ENCODE measurements at places on chromosomes 13 and 19. TPM values are rescaled to one million over a fixed set of nuclear protein-coding genes. Genes with fewer than 3 reads are reported as not detected.
A peak's percentile ranks its signal among the peaks of the same experiment; 100 is the strongest.

CHST8 gene
- 0.92 TPM for total RNA-seq

ZNF540 gene
- 0.40 TPM for total RNA-seq

EPS8L1 gene
- total RNA-seq: 17.5 TPM

SLC7A1 gene
- 16.2 TPM for total RNA-seq

KIR2DL3 gene
- total RNA-seq: not detected

GRCh38 chr13:84029396-84029795, 147.1 kb upstream of the SLITRK1 start:
- DNase-seq: no peak

GRCh38 chr13:113664751-113665596, 2.0 kb upstream of the GRK1 start:
- DNase-seq: no peak

DNA sequence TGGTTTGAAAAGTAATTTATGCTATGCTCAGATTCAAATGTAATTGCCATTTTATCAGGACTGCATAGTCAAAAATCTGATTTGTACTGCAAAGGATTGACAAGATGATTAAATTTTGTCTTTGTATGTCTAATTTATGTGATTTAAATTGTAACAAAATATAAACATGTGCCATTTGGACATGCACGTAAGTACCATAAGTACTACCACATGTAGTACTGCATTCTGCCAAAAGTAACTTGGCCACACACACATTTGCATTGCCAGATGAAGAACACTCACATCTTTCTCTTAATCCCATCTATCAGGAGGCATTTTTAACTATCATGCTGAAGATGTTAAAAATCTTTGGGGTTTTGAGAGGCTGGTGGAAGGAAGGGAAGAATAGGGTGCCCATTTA, 133.3 kb downstream of the KLF12 start:
- no peak for DNase-seq

DNA sequence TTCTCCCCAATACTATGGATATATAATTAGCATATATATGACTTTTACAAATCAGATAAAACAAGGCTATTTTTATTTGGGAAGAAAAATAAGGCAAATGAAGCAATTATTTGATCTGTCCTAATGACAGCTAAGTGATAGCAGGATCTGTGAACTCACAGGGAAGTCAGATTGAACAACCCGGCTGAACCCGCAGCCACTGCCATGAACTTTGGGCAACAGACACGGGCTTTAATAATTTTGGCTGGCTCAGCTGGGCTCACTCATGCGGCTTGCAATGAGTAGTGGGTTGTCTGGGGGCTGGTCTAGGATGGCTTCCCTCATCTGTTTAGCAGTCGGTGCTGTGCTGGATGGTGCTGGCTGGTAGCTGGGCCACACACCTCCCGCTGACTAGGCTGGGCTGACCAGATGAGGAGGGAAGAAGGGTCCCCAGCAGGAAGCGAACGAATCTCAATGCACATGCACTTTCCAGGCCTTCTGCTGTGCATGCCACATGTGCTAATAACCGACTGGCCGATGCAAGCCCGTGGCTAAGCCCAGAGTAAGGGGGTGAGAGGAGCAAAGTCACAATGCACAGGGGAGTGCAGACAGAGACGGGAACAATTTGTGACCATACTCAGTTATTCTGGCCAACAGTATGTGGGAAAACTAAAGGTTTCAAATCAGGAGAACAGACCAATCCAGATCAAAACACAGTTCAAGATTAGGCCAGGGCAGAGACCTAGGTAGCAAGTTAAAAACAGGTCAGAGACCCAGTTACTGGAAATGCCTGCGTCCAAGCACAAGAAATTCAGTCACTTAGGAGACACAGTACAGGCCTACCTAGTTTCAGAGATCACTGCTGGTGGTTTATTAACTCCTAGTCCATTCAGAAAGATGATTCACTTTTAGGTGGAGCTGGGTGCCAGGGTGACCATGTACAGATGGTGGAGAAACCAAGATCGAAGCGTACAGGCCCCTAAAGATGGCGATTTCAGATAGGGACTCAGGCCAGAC, 22.3 kb downstream of the CRYL1 start:
- no peak for DNase-seq

- no peak for DNase-seq
These were observed 24.2 kb downstream of the ZNF607 start for GRCh38 chr19:37695144-37695899.

GRCh38 chr13:49112782-49113525, 107.2 kb upstream of the MLNR start:
- DNase-seq: peak; percentile 58

DNA sequence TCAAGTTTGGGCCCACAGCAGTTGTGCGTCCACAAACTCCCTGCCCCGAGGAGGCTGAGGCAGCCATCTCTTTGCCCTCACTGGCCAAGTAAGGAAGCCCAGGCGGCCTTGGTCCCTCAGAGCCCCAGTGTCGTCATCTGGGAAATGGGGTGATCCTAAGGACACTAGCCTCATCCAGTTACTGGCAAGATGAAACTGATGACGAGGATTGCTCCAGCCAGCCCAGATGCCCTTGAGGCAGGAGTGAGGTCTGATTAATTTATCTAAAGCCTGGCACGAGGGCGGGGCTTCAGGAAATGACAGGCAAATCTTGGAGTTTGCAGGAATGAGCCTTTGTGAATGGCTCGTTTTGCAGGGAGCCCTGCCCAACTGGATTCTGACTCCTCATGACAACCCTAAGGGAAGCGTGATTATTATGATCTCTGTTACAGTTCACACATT, 5.6 kb downstream of the LIPE start:
- DNase-seq: no peak

DNA sequence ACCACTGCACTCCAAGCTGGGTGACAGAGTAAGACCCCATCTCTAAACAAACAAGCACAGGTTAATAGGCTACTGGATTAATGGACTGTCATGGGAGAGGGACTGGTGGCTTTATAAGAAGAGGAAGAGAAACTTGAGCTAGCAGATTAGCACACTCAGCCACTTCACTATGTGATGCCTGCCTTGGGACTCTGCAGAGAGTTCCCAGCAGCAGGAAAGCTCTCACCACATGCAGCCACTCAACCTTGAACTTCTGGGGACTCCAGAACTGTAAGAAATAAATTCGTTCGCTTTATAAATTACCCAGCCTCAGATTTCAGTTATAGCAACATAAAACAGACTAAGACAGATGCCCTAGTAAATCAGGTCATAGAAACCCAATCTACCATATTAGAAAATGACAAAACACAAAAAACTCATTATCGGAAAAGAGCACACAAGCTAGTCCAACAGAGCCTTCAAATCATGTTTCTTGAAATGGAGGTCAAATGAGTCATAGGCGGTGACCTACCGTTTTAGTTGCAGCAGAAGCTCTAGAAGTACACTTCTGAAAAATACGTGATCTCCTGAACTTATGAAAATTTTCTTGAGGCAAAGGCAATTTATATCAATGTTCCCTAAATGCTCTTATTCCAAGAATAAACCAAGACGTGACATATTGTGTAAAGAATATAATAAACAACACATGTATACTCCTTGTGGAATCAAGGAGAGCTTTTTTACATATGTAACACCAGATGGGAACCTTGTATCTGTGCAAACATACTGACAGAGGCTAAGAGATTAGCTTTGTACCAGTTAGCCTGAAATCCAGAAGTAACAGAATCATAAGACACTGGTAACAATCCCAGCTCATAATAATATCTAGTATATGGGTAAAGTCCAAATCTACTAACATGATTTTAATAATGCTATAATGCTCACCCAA, 340.9 kb upstream of the SGCG start:
- no peak for DNase-seq

DNA sequence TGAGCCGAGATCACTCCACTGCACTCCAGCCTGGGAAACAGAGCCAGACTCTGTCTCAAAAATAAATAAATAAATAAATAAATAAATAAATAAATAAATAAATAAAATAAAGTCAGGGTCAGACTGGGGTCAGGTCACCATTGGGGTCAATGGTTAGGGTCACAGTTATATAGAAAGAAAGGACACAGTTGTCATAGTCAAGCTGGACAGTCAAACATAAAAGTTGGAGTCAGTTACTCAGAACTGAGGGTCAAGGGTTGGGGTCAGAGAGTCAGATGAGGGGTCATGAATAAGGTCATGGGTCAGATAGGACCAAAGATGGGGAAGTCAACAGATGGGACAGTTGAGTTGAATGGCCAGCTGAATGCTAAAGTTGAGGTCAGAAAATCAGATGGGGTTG, 16.7 kb upstream of the EPOR start:
- no peak for DNase-seq

DNA sequence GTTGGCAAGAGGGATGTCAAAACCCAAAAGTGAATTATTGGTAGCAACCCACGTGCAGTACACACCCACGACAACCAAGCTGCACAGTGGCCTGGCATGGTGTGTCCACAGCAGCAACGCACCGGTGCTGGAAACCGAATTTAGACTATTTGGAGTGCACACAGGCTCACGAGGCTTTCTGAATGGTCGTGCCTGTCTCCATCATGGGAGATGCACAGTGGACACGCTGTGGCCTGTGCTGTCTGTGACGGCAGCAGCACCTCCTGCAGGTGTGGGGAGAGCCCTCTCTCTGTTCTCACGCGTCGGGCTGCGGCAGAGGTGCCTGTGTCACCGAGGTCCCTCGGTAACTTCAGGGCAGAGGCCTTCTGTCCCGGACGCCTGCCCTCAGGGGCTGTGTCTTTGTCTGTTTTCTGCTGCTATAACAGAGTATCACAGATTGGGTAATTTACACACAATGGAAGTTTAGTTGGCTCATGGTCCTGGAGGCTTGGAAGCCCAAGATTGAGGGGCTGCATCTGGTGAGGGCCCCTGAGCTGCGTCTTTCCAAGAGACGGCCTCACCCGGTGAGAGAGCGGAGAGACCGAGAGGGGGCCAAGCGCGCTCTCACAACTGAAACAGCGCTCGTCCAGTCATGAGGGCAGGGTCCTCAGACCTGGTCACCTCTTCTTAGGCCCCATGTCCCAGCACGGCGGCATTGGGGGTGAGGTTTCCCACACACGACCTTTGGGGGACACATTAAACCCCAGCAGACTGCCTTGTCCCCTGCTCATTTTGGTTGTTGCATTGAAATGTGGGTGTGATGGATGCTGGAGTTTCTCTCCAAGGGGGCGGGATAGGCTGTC, 9.1 kb upstream of the MCF2L start:
- no peak for DNase-seq

DNA sequence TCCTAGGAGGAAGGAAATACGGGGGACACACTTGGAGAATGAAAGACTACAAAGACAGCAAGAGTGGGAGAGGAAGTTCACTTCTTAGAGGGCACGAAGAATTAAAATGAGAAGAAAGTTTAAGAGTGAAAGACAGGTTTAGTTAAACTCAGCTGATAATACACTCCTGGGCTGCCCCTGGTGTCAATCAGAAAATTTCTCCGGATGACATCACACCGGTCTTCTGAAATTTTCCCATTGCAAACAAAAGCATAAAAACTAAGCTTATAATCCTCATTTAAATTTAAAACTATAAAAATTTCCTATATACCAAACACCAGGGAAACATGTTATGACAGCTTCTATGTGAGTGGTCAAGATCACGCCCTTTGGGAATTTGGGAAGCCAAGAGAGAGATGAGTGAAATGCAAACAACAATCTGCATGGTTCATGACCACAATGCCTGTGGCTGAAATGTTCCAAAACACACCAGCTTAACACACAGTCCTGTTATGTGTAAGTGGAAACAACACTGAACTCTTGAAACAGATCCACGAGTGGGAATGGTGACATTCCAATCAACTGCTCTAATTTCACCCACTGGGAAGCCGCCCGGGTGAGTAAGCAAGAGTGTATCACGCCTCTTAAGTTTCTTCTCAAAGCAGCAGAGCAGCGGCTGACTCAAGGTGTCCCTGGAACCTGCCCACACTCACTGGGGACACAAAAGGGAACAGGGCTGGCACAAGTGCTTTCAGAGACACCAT, 49.0 kb downstream of the BRD4 start:
- no peak for DNase-seq

DNA sequence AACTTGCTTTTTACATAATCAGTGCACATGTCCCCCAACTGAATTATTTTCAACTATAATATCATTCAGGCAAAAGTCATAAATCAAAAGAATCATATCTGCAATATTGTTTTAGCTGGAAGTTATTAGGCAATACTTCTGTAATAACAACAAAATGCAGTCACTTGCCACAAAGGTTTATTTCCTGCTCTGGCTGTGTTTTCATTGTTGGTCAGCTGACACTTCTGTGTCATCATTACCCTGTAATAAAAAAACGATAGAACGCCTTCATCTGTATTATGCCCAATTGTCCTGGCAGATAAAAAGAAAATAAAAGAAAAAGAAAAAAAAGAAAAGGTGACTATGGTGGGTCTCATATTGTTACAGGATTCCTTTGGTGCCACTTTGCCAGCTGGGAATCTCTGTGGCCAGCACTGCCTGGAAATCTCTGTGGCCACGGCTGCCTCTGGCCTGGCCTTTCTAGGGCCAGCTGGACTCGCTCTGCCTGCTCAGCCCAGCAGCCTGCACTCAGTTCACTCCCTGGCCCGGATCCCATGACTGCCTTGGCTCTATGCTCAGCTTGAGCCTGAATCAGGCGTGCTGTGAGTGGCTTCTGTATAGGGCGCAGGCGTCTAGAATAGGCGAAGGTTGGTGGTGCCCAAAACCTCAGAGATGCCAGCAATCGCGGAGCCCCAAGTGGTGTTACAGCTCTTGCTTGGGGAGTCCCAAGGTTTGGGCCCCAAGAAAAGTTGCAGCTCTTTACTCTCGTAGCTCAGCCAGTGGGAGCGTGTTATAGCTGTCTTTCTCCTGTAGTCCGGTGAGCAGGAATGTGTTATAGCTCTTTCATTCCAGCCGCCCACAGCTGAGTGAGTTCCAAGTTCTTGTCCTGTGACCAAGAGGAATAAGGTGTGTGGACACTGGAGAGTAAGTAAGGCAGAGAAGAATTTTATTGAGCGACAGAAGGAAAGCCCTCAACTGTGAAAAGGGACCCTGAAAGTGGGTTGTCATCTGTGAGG, 1227.1 kb downstream of the SLITRK1 start:
- DNase-seq: no peak

GRCh38 chr19:40599331-40599901, 1.8 kb upstream of the LTBP4 start:
- DNase-seq: peak; percentile 28

- DNase-seq: no peak
These were observed 1320.2 kb upstream of the PCDH9 start for GRCh38 chr13:68550330-68550729.

GRCh38 chr13:44969551-44970484, 19.5 kb downstream of the NUFIP1 start:
- DNase-seq: peak; percentile 82

- DNase-seq: peak; percentile 15
These were observed 1.3 kb downstream of the ETV2 start for GRCh38 chr19:35642798-35643254.

GRCh38 chr13:72889495-72889894, 107.6 kb downstream of the PIBF1 start:
- no peak for DNase-seq
